ENCODE measurements at places on chromosomes 7 and 10.

- DNase-seq, result peak; percentile 90
These were observed 73.1 kb upstream of the UCN3 start for GRCh38 chr10:5291501-5292195.

DNA sequence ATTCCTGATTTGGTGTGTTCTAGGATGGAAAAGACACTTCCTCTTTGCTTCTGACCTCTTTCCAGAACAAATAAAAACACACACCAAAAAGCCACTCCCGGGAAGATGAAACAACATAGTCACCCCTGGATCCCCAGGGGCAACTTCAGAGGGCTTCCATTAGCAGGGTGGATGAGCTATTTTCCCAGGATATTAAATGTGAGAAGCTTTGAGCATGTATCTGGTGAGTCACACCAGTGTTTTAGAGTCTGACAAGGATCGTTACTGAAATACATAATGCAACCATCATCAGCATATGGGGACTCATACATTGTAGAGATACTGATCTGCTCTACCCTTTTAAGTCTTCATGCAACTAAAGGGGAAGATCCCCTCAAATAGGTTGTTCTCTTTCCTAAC lies 115.5 kb upstream of the ZNF438 start:
- DNase-seq, result peak; percentile 67

GRCh38 chr7:23415198-23415597 lies 55.1 kb downstream of the IGF2BP3 start:
- DNase-seq, result no peak

- no peak for DNase-seq
These were observed 203.4 kb downstream of the RAPGEF5 start for GRCh38 chr7:22153432-22154142.

DNA sequence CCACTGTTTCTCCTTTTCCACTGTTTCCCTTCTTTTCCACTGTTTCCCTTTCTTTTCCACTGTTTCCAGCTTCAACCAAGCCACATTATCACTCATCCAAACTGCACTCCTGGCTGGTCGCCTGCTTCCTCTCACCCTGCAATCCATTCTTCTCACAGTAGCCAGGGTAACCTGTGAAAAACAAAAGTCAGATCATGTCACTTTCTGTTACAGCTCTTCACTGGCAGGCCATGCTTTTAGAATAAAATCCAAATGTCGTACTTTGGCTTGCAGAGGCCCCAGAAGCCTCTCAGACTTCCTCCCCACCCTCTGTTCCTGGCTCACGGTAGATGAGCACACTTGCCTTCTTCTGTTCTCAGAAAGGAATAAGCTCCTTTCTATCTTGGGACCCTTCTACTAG lies 33.9 kb downstream of the STARD3NL start:
- DNase-seq, result no peak

- no peak for DNase-seq
These were observed 122.3 kb downstream of the ACTR3B start for GRCh38 chr7:152881893-152882292.

DNA sequence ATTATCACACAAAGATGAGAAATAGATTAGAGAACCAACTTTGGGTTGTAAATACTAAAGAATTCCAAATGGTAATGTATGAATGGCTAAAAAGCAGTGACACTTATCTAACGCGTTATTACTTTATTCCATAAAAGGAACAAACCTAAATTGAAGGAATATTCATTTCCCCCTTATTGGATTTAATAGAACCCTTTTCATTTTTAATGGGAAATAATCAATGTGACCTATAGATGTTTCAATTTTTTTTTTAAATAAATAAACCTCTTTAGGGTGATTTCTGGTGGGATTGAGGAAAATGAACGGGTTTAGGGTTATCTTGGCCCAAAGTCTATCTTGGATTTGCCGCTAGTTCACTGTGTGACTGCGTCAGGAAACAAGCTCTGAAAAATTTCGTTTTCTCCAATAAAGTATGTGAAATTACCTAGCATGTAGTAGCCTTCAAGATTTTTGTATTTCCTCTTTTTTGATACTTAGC lies 1.9 kb upstream of the ACBD5 start:
- no peak for DNase-seq

- DNase-seq, result peak; percentile 30
These were observed 59.2 kb downstream of the ANLN start for GRCh38 chr7:36448781-36449379.

DNA sequence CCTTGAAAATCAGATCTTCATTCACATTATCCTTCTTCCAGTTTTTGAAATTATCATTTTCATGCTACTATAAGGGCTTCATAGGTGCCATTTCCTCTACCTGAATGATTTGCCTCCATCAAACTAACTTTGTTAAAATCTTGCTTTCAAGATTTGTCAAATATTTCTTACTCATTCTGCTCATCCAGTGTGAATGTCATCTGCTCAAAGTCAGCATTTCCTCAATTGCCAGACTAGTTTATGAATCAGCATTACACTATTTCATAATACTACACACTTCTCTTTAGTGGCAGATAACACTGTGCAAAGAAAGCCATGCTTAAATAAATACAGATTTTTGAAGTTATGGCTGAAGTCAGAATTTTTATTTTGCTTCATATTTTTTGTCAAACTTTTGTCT lies 21.3 kb upstream of the LIPF start:
- no peak for DNase-seq

DNA sequence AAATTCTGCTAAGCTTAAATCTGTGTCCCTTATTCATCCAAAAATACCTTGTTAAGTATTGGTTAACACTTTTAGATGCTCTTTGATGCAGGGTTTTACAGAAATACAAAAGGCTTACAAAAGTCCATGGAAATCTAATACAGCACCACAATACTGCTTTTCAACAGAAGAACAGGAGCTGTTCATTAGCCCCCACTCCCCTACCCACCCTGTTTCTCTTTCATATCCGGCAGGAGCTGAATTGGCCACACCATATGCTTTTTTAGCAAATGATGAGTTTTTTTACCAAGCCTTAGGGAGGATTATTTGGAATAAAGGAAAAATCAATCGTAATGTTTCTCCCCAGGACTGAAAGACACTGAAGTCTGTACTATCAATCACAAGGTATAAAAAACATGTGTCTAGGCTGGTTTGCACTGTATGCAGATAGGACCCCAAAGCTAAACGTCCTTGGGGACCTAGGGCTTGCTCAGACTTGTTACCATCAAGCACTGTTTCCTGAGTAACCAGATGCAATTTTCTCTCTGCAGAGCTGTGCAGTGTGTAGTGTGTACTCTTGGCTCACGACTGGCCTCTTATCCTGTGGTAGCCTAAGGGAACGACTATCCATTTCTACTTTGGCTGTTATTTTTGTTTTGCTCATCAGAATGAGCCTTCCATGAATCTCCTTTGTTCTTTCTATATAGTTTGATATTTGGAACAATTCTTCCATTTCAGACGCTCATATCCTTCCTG lies 143.3 kb upstream of the LRGUK start:
- no peak for DNase-seq

GRCh38 chr7:39310699-39311098 lies 255.5 kb upstream of the YAE1 start:
- peak; percentile 53 for DNase-seq

- no peak for DNase-seq
These were observed 1.2 kb downstream of the FERD3L start for GRCh38 chr7:19143881-19144574.

DNA sequence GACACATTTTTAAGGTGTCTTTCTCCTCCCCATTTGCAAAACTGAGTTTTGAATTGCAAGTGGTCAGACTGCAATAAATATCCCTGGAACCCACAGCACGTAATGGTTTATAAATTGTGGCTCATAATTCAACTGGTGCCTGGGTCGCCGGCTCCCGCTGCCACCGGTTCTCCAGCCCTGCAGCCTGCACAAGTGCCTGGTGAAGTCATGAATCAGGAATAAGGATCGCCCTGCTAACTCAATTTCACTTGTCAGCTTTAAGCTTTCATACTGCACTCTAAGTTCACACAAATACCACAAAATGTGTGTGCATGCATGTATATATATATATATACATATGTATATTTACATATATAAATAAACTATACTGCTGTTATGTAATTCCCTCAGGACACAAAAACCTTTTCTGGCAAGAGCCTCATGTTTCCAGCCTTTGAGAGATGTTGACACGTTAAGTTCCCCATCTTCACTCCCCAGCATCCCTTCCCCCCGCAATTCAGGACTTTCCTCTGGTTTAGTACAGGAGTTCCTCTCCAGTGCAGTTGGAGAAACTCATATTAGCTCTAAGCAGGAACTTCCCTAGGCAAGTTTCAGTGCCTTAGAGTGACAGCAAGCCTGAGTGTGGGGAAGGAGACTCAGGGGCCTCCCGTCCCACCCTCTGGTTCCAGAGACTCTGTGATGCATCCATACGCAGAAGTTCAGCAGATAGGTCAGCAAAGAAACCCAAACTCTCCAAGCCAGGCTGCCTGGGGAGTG lies 129.2 kb upstream of the UNC5B start:
- no peak for DNase-seq

- DNase-seq, result peak; percentile 78
These were observed 560.5 kb downstream of the PARD3 start for GRCh38 chr10:34254596-34254995.

DNA sequence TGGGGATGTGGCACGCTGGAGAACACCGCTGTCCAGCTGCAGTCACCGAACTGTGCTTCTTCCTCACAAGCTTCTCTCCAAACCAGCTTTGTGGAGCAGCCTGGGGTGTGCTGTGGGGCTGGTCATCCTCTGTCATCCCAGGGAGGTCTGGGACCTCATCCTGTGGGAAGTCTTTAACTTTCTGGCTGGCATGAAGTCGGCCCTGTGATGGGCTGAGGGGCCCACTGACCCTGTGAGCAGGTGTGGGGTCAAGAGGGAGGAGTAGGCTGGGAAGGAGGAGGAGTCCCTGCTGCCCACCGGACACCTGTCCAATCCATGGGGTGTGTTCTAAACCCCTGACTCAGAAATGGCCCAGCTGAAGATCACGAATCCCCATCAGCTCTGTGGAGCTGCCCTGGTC lies 136.2 kb upstream of the SHH start:
- no peak for DNase-seq

DNA sequence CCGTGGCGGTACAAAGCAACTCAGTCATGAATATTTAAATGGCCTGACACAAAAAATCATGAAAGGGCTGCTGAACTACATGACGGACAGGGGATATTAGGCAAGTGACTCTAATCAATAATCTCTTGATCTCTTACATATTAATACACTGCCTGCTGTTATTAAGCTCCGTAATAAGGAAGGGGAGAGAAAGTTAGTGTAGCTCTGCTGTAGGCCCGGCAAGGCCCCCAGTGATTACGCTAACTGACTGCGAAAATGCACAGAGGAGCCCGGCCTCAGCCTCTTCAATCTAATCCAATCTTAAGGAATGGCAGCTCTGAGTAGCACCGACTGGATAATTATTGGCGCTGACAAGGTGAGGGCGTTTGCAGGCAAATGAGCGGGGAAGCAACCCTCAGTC lies 583.5 kb upstream of the MKI67 start:
- no peak for DNase-seq

DNA sequence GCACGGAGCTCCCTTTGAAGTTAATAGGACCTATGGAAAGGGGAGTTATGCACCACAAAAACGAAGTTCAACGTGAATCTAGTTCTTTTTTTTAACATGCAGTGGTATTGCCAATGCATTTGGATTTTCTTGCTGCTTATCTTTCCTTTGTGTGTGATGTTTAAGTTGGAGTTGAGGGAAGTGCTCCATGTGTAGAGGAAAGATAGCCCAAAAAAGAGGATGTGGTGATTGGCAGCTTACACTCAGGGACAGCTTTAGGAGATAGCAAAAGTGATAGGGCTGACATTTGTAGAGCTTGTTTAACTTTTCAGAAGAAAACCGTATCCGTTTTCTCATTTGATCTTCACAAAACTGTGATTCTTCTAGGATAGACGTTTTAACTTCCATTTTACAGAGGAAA lies 101.3 kb downstream of the MDFIC start:
- no peak for DNase-seq

DNA sequence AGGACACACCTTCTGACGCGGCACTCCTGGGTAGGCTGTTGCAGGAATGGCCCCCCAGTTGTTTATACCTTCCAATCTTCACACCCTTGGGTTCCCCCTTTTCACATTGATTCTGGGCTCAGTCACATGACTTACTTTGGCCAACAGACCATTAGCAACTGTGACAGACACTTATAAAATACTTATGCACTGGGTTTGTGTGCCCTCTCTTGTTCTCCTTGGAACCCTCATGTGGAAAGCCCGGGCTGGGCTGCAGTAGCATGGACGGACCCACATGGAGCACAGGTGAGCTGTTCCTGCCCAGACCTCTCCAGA lies 69.0 kb downstream of the ATXN7L1 start:
- DNase-seq, result no peak
